Fibroblast of skin of left quadriceps (primary cell): ENCODE measurements at places on chromosomes 2 and 18.
A peak's percentile ranks its signal among the peaks of the same experiment; 100 is the strongest.

- no peak for DNase-seq
Measured at GRCh38 chr2:163693484-163693883, 42.3 kb downstream of the FIGN start.

GRCh38 chr2:224638301-224638823 is 53.2 kb upstream of the CUL3 start:
- no peak for DNase-seq

- no peak for DNase-seq
Measured at GRCh38 chr2:155546721-155547555, 785.6 kb downstream of the NR4A2 start.

GRCh38 chr2:107525406-107525805 is 301.3 kb upstream of the RGPD4 start:
- DNase-seq, result peak; percentile 21

DNA sequence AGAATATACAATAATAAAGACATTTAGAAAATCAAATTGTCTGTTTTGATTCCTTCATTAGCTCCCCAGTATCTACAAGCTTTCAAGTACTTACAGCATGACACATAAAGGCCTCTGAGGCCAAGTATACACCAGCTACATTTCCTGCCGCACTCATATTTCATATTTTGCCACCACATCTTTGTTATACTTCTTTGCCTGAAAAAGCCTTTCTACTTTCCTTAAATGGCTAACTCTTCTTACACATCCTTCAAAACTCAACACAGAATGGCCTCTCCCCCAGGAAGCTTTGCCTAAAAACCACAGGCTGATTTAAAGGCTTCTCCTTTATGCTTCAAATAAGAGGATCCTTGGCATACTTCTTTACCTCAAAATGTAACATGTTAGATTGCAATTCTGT is 4.5 kb downstream of the STK17B start:
- peak; percentile 82 for DNase-seq

GRCh38 chr2:65300761-65301711 is 73.4 kb downstream of the ACTR2 start:
- peak; percentile 91 for DNase-seq

DNA sequence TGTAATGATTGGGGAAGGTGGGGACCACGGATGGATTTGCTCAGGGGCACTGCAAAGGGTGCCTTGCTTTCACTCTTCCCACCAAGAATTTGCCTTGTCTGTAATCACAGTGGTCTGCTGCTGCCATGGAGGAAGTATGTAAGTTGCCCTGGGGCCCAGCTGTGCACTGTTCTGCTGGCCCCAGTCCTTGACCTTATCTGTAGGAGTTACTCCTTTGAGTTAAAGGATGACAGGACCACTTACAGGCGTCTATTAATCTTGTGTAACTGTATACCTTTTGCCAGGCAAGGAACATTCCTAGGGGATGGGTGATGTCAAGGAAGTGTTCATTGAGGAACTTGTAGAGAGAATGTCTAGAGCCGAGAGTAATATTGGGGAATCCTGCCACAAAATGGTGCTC is 212.8 kb upstream of the LRRTM1 start:
- DNase-seq, result no peak

DNA sequence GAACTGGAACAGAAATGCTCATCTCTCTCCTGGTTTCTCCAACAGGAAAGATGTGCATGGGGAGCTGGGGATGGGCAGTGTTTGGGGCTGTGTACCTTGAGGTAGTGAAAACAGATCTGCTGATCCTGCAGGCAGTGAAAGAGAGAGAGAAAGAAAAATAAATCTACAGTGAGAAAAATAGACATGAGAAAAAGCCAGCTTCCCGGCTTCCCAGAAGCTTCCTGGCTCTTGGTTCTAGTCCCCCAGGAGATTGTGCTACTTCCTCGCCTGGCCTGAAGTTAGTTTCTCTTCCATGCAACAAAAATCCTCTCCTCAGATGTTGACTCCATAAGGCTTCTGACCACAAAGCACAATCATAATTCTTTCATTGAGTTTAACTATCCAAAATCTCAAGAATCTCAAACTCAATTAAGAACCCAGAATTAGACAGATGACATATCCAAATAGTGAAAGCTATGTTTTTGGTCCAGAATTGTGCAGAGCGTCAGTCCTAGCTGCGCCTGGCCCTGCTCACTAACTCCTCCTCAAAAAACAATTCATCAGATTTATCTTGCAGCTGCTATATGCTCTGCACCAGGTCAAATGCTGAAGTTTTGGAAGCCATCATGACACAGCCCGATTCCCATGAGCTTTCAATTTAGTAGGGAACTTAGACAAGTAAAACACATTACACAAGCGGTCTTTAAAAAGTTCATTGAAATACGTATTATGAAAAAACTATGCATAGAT is 20.1 kb upstream of the NAB1 start:
- no peak for DNase-seq

DNA sequence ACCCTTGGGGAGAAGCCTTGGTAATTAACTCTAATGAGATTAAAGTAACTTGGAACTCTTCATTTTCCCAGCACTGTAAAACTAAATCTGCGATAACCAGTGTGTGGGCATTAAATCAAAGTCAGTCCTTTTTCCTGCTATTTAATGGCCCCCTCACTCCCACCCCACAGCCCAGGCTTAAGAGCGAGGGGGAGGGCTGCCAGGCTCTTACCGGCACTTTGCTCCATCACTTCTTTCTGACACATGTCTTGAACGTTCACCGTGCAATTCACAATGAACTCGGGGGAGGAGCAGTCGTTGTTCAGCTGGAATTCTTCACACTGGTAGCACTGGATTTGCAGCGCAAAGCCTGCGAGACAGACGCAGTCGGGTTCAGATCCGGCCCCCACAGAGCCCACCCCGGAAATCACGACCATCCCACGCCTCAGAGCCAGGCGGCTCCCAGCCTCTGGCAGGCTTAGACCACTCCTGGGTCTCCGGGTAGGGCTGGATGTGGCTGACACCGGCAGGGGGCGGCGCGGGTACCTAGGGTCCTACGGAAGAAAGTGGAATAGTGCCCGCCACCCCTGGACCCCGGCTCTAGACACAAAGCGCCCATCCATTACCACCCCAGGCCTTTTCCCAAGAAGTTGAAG is 1.7 kb downstream of the LYPD1 start:
- DNase-seq, result no peak
